ENCODE measurements at places on chromosomes 1 and 21.

GRCh38 chr21:39776589-39776988 lies 31.6 kb downstream of the IGSF5 start:
- no peak for DNase-seq

DNA sequence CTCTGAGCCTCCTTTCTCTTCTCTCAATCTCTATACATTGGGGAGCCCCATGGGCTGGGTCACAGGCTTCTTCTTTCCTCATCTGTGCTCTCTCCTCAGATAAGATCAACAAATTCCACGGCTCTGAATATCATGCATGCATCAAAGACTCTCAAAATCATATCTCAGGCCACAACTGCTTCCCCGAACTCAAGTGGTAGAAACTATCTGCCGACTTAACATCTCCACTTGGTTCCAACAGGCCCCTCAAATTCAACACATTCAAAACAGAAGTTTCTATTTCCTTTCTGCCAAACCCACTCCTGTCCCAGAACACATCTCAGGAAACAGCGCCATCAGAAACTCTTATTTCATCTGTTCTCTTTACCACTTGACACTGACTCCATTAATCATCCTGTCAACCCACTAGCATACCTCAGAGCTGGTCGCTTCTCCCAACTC lies 16.7 kb downstream of the DDX59 start:
- no peak for DNase-seq

- DNase-seq, result no peak
These were observed 129.2 kb downstream of the ROR1 start for GRCh38 chr1:63902844-63903589.

- DNase-seq, result no peak
These were observed 39.8 kb downstream of the RIMS3 start for GRCh38 chr1:40625476-40626382.

DNA sequence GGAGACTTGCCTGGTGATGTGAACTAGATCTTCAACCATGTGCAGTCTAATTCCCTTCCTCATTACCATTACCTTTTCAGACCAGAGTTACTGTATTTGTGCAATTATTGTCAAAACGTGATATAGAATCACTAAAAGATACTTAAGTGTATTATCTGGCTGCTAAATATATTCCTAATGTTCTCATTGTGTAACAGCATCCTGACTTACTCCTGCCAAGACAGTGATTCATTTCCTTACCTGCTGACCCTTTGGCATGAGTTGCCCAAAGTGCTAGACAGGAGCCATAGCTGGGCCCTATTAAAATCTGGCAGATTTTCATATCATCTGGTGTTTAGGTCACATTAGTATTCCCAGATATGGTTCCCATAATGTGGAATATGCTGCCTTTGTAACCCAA lies 598.3 kb upstream of the CAMK1G start:
- DNase-seq, result no peak

- peak; percentile 25 for DNase-seq
These were observed 775 bp upstream of the TMEM63A start for GRCh38 chr1:225882694-225883615.

- DNase-seq, result no peak
These were observed 17.2 kb upstream of the SUMO3 start for GRCh38 chr21:44834951-44835646.

GRCh38 chr1:185960422-185961321 lies 226.5 kb downstream of the HMCN1 start:
- DNase-seq, result no peak
